Ascending aorta (tissue), 2 donors: ENCODE measurements at places on chromosomes 12 and 14.

DNA sequence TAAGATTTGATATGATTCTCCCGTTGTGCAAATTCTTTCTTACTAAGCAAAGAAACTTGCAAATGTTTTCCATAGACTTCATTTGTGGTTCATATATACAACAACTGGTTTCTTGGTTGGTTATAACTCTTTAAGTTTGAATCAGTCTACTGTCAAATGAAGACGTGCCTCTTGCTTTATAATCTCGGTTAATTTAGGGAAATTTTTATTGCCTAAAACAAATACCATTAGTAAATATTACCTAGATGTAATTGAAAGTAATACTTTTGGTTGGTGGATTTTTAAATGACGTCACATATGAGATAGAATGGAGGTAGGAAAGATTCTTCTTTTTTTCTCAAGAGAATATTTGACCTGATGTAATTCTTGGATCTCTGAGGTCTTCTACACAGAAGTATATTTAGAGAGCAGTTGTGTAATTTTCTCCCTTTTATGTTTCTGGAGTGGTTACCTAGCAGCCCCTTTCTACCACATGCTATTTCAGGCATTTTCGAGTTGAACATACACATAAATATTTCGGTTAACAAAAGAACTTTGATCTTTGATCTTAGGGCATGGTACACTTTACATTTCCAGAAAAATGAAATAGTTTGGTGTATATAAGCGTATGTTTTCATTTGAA lies 1.7 kb downstream of the ATF7IP start:
- H3K36me3 ChIP-seq: no peaks in the 10 kb centered on the region
- no peaks in the 10 kb centered on the region for H3K27me3 ChIP-seq
- H3K27ac ChIP-seq: peak overlapping the region; percentile 96
- peak overlapping the region; percentile 73 for H3K4me3 ChIP-seq
- H3K4me1 ChIP-seq: peaks cover 5% of the 10 kb centered on the region

- no peak for DNase-seq
- no peak overlapping the region for H3K4me3 ChIP-seq
- no peaks in the 10 kb centered on the region for H3K27me3 ChIP-seq
Measured at GRCh38 chr14:101743701-101744100, 17.8 kb upstream of the PPP2R5C start.

GRCh38 chr12:90015228-90015627 lies 306.6 kb upstream of the ATP2B1 start:
- no peaks in the 10 kb centered on the region for H3K27me3 ChIP-seq
- H3K36me3 ChIP-seq: no peaks in the 10 kb centered on the region
- H3K4me1 ChIP-seq: no peaks in the 10 kb centered on the region
- no peak overlapping the region for H3K4me3 ChIP-seq

- no peaks in the 10 kb centered on the region for H3K27me3 ChIP-seq
- peaks cover 13% of the 10 kb centered on the region for H3K36me3 ChIP-seq
- no peaks in the 10 kb centered on the region for H3K4me1 ChIP-seq
- H3K4me3 ChIP-seq: no peak overlapping the region
- H3K27ac ChIP-seq: no peak overlapping the region
Measured at GRCh38 chr12:14937689-14938088, 648 bp downstream of the ERP27 start.

DNA sequence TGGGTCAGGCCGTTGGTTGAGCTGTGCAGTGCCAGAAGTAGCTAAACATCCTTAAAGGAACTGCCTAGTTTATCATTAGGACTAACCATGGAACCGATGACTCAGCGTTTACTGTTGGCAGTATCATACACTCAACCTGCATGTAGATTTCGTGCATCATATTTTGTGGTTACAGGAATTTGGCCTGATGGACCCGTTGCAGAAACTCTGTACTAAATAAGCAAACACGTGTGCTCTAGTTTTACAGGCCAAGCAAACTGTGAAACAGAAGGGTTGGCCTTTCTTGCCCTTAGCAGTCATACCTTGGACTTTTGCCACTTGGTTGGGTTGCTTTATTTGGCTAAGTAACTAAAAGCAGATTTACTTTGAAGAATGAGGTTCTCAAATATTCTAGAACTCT lies 35.6 kb downstream of the DGLUCY start:
- H3K27ac ChIP-seq: peak overlapping the region; percentile 69
- no peaks in the 10 kb centered on the region for H3K27me3 ChIP-seq
- DNase-seq: no peak
- no peak overlapping the region for H3K4me3 ChIP-seq

DNA sequence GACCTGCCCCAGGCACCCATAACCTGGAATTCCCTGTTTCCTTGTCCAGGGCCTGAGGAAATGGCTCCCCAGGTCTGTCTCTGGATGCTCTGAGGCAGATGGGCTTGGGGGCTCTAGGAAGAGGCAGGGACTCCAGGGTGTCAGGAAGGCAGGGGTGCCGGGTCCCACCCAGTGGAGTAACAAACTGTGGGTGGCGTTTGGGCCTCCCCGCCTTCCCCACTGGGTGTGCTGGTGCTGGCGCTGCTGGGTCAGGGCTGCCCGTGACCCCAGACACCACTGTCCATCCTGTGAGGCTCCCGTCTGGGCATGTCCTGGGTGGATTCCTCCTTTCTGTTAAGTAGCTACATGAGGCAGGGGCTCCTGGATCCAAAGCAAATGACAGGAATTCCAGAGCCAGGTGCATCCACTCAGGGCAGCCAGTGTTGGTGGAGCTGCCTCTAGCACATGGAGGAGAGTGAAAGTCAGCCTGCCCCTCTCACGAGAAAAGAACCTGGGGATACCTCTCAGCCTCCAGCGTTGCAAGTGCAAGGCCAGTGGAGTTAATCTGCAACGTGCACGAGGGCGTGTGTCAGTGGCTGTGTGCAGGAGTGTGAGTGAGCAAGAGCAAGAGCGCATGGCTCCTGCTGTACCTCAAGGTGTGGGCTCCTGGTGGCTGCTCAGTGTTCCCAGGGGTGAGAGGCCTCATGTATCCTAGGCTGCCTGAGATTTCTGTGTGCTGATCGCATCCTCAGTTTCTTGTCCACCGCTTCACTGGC lies 403.1 kb downstream of the TMEM121 start:
- H3K4me3 ChIP-seq: no peak overlapping the region
- H3K36me3 ChIP-seq: no peaks in the 10 kb centered on the region
- H3K27ac ChIP-seq: no peak overlapping the region
- no peaks in the 10 kb centered on the region for H3K27me3 ChIP-seq

DNA sequence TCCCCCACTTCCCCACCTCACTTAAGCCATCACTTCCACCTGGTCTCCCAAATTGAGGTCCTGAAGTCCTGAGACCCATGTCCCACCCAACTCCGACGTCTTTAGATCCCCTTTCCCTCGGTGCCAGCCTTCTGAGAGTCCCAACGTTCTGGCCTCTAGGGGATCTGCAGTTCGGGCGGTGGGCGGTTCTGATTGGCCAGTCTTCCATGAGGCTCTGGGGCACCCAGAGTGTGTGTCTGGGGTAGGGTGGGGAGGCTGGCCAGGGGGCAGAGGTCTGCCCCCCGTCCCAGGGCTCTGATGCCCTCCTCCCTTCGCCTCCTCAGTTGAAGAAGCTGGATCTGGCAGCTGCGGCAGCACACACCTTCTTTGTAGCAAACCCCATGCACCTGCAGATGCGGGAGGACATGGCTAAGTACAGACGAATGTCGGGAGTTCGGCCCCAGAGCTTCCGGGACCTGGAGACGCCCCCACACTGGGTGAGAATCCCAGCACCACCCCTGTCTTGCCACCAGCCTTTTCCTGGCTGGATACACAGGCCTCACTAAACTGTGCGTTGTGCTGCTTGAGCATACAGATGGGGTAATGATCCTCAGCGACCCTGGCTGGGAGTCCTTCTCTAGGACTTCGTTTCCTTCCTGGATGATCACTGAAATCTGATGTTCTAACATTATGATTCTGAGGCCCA lies 1.5 kb downstream of the P3H3 start:
- peaks cover 10% of the 10 kb centered on the region for H3K36me3 ChIP-seq
- peak overlapping the region; percentile 74 for H3K4me3 ChIP-seq
- no peak for DNase-seq
- H3K4me1 ChIP-seq: no peaks in the 10 kb centered on the region
- peak overlapping the region; percentile 90 for H3K27ac ChIP-seq

GRCh38 chr12:57165741-57166140 lies 18.3 kb upstream of the LRP1-AS start:
- peaks cover 99% of the 10 kb centered on the region for H3K36me3 ChIP-seq
- no peak overlapping the region for H3K27ac ChIP-seq
- no peaks in the 10 kb centered on the region for H3K27me3 ChIP-seq
- H3K4me1 ChIP-seq: no peaks in the 10 kb centered on the region
- H3K4me3 ChIP-seq: no peak overlapping the region

DNA sequence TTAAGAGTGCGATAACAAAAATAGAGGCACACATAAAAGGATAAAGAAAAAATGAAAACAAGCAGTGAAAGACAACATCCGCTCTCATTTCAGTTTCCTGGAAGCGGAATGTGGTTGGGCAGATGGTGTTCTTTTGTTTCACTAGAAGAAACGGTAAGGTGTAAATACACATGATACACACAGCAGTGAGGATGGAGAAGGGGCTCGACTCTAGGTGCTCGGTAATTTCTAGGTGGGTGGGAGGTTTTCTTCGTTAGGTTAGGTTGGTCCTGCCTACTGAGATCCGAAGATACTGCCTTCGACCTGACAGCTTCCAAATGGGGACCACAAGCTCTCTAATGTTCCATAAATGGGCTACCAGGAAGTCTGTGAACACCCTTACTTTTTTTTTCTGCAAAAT lies 1082.5 kb downstream of the BCL11B start:
- H3K27me3 ChIP-seq: no peaks in the 10 kb centered on the region
- H3K4me1 ChIP-seq: no peaks in the 10 kb centered on the region
- DNase-seq: no peak
- H3K36me3 ChIP-seq: no peaks in the 10 kb centered on the region
- H3K4me3 ChIP-seq: no peak overlapping the region
- no peak overlapping the region for H3K27ac ChIP-seq

DNA sequence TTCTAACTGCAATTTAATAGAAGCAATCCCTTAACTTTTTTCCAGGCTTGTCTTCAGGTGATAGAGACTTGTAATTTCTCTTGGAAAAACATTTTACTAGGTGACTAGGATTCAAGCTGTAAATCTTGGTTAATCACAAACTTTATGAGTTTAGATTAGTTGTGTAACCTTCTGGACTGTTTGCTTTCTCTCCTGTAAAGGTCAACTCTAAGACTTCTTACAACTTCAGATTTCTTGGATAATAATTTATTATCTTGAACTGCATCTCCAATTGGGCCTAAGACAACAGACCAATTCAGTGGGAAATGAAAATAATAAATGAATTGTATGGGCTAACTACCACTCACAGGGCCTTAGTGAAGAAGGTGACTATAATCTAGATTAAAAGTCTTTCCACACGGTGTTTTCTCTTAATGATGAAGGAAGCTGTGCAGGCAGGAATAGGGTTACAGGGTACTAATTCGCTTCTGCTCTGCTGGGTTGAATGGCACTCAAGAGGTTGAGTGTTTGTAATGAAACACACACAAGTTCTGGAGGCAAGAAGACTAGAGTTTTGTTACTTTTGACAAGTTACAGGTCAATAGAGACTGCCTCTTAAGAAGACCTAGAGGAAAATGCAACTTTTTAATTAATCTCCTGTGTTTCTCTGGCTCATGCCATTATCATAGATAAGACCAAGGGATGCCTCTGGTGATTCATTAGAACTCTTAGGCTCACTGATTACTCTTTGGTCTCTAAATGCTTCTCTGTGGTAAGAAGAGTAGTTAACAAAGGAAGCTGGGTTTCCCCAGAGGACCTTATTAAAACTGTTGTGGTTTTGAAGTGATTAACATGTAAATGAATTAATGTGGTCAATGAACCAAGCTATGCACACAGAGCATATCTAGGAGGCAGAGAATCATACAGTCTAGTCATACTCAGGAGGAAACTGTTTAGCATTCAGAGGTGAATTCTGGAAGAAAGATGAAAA lies 30.0 kb upstream of the OR4E1 start:
- no peaks in the 10 kb centered on the region for H3K36me3 ChIP-seq
- no peak for DNase-seq
- H3K4me3 ChIP-seq: no peak overlapping the region
- H3K27me3 ChIP-seq: no peaks in the 10 kb centered on the region
- H3K4me1 ChIP-seq: no peaks in the 10 kb centered on the region

DNA sequence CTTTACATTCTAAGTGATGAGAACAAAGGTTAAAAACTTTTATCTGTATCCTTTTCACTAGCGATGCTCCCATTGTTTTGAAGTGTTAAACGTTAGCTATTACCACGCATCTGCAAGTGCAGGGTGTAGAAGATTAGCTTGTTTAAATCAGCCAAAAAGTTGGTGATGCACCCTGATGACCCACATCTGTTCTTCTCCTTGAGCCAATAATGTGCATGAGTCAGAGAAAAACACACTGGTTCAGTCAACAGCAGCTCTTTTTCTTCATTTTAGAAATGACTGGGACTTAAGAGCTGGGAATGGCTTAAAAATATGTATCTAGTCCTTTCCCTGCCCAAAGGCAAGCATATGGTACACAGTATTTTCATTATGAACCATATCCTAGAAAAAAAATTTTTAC lies 323.5 kb upstream of the PDE3A start:
- H3K27ac ChIP-seq: peak overlapping the region; percentile 71
- H3K27me3 ChIP-seq: no peaks in the 10 kb centered on the region
- peaks cover 26% of the 10 kb centered on the region for H3K4me1 ChIP-seq
